ENCODE measurements at places on chromosomes 6 and 20.

GRCh38 chr20:19944772-19945459, 72.2 kb upstream of the NAA20 start:
- no peak for DNase-seq

GRCh38 chr6:68368845-68369244, 266.2 kb upstream of the ADGRB3 start:
- DNase-seq: no peak

GRCh38 chr6:83198486-83199172, 5.5 kb downstream of the RWDD2A start:
- DNase-seq: no peak

- no peak for DNase-seq
Measured at GRCh38 chr6:123520217-123520616, 116.5 kb downstream of the TRDN start.

GRCh38 chr20:25318471-25319240, 70.8 kb downstream of the PYGB start:
- no peak for DNase-seq

- DNase-seq: no peak
Measured at GRCh38 chr20:13756551-13756950, 28.2 kb downstream of the ESF1 start.

DNA sequence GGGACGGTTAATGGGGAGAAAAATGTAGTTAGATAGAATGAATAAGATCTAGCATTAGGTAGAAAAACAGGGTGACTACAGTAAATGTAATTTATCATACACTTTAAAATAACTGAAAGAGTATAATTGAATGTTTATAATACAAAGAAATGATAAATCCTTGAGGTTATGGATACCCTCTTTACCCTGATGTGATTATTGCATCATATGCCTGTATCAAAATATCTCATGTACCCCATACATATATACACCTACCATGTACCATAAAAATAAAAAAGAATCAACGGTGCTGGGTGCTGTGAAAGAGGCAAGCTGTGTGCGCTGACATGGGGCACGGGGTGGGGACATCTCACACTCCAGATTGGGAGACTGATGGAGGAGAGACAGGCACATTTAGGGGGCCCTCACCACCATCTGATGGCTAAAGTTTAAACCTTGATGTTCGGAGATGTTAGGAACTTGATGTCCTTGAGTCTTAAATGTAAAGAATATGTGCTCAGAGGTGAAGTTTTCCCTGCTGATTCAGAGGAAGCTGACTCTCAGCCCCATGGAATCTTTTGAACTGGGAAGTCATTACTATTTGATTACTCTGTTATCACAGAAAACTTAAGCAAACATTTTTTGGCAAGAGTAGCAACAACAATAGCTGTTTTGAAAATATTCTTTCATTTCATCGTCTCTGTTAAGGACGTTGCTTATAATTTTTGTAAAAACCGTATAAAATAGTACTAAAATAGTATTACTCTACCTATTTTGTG, 26.4 kb upstream of the RFPL4B start:
- no peak for DNase-seq

GRCh38 chr20:8018958-8019245, 659 bp downstream of the TMX4 start:
- DNase-seq: peak; percentile 60

- no peak for DNase-seq
Measured at GRCh38 chr6:170038251-170038650, 252.6 kb downstream of the DLL1 start.

DNA sequence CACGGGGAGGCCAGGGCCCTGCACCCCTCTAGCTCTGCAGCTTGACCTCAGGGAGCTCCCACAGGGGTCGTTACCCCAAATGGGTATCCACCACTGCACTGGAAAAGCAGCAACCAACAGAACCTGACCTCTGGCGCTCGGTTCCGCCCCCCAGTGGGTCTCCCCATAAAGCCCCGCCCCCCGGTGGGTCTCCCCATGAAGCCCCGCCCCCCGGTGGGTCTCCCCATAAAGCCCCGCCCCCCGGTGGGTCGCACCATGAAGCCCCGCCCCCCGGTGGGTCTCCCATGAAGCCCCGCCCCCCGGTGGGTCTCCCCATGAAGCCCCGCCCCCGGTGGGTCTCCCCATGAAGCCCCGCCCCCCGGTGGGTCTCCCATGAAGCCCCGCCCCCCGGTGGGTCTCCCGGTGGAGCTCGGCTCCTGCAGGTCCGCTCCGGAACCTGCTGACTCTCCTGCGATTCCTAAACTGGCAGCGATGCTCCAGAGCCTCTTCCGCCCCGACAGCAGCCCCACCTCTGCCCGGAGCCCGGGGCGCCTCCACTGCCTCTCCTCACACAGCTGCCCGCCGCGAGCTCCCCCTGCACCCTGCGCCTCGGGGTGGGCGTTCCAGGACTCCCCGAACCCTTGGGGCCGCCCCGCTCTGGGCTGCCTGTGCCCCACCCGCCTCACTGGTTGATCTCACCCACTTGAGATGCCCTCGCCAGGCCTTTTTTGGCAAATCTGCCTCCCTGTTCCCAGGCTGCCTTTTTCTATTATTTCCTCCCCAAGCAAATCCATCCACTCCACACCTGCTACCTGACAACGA, 12.1 kb downstream of the SLC2A4RG start:
- no peak for DNase-seq

DNA sequence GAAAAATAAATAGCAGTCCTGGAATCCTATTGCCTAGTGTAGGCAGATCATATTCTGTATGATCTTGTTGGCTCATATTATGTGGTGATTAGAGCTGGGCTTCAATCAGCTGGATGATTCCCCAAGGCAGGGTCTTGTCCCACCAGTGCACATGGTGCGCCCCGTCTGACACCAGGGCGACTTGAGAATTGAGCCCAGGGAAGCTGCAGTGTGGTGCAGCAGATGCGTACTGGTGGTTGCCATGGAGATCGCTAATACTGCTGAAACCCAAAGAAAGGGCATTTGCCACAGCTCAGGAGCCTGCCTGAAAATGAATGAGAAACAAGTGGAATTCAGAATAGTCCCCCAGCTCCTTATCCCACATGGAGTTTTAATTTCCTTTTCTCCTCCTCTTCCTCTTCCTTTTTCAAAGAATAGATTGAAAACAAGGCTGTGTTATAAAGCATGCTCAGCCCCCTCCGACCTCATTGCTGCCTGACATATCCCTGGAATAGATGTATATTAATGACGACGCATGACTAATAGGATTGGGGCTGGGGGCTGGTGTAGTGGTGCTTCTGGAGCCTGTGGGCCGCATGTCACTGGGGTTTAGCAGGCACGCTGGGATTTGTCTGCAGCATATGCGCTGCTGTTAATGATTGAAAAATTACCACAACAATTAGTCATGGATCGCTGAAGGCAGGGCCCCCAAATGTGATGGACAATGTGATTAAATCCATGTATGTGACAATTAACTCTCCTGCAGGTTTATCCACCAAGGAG, 210.5 kb downstream of the FARS2 start:
- no peak for DNase-seq

- DNase-seq: no peak
Measured at GRCh38 chr6:67898875-67899274, 736.2 kb upstream of the ADGRB3 start.

DNA sequence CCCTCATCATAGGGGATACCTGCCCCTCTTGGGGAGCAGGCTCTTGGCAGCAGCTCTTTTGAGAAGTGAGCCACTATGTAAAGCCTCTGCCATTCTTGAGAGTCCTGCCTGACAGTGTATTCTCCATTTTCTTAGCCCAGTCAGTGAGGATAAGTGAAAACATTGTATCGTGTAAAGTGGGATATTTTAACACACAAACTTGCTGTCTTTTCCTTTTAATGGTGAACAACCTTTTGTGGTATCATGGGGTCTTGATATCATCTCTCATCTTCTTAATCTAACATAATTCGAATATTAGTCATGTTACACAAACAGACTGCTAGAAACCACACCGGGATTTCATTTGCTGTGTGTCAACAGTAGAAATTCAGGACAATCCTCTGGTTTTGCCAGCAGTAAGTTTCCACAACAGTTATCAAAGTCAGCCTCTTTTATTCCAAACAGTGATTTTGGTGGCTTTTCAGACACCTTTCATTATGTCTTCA, 136.2 kb downstream of the HIVEP1 start:
- DNase-seq: no peak

DNA sequence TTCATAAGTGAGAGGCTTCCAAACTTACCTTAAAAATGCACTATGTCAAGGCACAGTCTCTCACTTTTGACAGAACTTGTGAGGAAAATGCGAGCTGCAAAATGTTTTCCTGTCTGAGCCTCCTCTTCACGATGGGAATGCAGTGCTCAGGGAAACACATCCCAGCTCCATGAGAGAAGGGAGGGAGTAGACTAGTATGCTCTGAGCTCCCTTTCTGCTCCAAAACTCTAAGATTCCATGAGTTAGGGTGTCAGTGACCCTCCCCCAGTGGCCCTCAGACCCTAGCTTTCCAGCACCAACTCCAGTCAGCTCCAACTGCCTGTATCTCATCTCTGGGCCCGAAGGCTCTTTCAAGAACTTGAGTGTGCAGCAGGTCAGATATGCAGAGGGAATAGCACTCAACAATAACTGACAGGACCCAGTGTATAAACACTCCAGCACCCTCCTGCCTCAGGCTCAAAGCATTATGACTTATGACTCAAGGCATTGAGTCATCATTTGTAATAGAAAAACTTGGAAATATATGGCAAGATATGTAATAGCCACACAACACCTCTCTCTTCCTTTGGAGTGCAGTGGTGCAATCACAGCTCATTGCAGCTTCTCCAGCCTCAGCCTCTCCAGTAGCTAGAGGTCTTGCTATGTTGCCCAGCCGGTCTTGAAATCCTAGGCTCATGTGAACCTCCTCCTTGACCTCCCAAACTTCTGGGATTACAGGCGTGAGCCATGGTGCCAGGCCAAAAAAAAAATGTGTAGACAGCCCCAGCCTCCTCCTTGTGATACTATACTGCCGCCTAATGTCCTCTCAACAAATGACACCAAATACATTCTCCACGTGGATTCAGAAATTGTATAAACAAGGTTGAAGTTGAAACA, 16.7 kb upstream of the ENTPD6 start:
- DNase-seq: no peak

DNA sequence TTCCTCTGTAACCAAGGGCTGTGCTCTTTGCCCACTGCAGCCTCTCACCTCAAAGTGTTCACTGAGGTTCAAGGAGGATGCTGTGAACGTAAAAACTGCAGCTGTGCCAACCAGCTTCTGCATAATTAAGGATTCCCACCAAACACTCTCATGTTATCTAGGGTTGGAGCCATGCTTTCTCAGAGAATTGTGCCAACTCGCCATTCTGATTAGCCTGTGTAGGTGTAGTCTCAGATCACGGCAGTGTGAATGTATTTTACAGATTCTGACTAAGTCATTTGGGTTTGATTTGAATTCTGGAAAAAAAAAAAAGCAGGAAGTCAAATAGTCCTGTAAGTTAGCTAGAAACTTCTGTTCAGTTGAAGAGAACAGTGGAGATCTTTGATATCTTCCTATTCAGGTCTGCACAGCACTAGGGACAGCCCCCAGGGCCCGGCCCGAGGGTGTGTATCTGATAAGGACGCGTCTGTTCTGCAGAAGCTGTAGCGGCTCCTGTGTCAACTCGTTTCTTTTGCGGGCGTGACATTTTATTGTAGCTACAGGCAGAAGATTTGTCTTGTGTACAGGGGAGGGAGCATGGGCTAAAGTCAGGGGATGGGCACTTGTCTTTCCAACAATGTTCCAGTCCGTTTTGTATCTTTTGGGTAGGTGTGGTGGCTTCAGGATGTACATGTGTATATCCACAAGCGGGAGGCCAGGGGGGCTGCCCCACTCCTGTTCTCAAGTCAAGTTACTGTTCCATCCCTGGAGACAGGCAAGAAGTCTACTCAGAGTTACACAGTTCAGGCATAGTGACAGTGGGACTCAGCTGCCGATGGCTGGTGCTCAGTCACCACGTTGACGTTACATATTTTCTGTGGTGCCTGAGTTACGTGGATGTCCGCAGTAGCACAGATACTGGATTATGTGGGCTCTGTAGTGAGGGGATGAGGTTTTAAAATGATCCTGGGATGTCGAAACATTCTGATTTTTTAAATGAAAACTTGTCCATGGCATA, 12.4 kb downstream of the IRF4 start:
- DNase-seq: peak; percentile 55

DNA sequence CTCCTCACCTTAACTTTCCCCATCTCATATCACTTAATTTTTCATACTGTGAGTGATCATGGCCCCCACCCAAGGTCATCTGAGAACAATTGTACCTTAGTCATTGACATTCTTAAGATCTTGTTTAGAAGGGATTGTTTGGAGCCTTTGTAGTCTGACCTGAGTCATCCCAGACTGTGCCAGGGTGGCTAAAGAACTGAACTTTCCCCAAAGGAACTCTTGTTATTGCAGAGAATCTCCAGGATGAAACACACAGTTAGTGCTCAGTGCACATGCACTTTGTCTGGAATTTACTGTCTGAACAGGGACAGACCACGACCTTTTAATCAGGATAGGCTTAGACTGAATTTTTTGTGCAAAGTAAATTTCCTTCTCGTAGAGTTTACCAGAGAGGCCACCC, 112.6 kb upstream of the CCN2 start:
- no peak for DNase-seq

DNA sequence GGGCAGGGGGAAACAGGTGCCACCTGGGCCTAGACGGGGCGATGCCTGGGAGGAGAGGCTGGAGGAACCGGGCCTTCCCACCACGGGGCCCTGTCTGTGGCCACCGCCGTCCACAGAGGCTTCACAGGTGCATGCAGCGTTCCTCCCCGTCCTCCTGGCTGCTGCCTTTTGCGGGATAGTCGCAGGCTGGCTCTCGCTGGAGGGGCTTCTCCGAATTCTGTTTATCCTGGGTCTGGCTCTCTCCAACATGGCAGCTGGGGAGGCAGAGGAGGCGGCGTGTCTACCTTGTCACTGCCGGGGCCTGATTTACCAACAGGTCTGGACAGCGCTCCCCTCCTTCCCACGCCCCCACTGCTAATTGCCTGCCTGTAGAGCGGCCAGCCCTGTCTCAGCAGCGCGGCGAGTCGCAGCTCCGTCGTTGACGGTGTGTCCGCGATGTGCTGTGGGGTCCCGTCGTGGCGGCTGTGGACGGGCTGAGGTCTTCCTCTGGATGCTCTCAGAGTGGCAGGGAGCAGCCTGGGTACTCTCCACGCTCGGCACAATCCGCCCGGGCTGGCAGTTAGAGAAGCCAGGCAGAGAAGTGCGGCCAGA, 262.9 kb downstream of the TAF4 start:
- no peak for DNase-seq

DNA sequence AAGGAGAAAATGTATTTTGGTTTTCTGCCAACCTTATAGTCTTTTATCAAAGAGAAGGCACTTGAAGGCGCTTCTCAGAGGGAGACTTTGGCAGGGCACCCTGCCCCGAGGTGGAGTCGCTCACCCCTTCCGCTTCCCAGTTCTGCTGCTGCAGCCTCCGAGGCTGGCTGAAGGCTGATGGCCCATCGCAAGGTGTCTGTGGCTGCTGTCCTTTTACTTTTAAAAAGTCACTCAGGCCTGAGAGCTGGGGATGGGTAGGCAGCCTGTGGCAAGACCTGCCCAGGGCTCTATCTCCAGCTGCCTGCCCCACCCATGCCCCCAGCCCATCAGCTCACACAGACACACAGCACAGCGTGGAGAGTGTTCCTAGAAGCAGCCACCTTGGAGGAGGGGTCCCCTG, 206.6 kb upstream of the CST7 start:
- no peak for DNase-seq

- no peak for DNase-seq
Measured at GRCh38 chr6:135939208-135939591, 87.7 kb downstream of the PDE7B start.

- no peak for DNase-seq
Measured at GRCh38 chr6:71211799-71212198, 76.8 kb upstream of the OGFRL1 start.

All from activated T-cell treated with anti-CD3 and anti-CD28 coated beads for 24 hours (primary cell).